ENCODE measurements at places on chromosomes 16 and 17. TPM values are rescaled to one million over a fixed set of nuclear protein-coding genes. Genes with fewer than 3 reads are reported as not detected.

- DNase-seq, result peak; percentile 88
Measured at GRCh38 chr17:78748730-78749317, 33.2 kb downstream of the CYTH1 start.

DNA sequence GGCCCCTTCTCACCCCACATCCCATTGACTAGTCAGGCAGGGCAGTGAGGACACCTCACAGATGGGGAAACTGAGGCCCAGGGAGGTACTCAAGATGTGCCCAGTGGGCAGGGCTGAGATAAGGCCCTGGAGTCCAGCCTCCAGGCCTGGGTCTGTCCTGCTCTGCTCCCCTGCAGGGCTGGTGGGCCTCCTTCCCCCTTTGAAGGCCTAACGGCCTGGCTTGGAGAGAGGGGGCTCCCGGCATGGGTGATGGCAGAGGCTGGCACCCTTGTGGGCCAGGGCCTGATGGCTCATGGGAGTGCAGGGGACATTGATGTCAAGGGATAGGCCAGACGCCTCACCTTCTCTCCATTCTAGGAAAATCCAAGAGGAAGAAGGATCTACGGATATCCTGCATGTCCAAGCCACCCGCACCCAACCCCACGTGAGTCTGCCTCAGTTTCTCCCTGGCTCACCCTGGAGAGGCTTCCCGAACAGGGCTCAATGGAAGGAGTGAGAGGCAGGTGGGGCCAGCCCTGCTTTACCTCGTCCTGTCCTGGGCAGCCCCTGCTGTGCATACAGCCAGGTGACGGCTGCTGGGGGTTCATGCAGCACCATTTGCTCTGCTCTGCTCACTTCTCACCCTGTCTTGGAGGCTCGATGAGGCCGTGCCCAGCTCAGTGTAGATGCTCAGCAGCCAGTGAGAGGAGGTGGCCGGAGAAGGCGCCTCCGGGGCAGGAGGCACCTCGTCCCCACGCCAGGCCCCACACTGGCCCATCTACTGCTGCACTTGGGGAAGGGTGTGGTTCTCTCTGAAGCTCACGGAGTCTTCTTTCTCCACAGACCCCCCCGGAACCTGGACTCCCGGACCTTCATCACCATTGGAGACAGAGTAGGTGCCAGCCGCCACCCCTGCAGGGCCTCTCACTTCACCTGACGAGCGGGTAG lies 13.8 kb downstream of the MAP2K3 start:
- no peak for DNase-seq

FBXW10B gene
- total RNA-seq, result 3.6 TPM

DNA sequence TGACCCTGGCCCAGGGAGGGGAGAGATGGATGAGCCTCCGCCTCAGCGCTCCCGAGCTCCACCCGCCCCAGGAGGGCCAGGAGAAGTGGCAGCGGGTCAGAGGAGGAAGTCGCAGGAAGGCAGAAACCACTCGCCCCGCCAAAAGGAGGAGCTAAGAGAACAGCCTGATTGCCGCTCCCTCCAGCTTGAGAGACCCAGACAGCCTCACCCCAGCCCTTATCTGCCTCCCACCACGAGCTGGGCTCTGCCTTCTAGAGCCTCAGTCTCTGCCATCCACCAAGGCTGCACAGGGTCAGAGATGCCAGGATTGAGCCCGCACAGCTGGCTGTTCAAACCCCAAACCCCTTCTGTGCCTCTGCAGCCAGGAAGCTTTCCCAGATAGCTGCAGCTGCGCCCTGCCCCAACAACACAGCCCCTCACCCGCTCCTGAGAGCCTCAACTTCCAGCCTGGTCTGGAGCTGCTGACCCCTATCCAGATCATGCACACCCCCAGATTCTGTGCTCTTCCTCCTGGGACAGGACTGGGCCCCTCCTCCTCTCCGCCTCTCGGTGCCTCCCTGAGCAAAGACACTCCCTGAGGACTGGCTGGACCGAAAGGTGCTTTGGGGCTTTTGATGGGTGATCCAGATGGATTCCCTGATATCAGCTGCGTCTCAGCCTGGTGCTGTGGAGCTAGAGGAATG lies 1.0 kb upstream of the ATP2A3 start:
- no peak for DNase-seq
